Kidney epithelial cell (primary cell): ENCODE measurements at places on chromosomes 13 and 19.

- no peak for DNase-seq
Measured at GRCh38 chr13:99305158-99305557, 2.0 kb downstream of the GPR183 start.

DNA sequence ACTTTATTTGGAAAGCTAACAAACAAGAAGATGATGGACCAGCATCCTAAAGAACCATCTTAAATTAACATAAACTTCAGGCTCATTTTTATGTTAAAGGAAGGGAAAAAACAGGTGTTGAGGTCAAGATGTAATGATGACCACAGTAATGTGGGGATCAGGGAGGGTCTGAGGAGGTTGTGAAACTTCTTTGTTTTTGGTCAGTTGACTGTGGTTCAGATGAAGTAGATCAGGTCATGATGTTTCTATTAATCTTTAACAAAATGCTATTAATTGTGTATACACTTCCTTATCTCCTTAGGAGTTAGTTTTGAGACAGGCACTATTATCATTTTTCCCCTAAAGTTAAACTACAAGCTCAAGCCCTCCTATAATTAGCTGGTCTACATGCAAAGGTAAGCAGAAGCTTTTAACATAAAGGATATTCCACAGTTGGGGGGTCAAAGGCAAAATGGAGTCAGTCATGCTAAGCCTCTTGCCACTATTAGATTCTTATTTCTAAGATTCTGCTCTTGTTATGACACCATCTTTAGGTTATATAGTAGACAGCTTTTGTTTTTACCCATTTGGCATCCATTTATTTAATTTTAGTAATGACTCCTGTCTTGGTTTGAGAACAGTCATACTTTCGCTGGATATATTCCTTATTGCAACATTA is 800.1 kb upstream of the PCDH9 start:
- no peak for DNase-seq

GRCh38 chr19:18760440-18761383 is 30.4 kb downstream of the COMP start:
- DNase-seq, result no peak

DNA sequence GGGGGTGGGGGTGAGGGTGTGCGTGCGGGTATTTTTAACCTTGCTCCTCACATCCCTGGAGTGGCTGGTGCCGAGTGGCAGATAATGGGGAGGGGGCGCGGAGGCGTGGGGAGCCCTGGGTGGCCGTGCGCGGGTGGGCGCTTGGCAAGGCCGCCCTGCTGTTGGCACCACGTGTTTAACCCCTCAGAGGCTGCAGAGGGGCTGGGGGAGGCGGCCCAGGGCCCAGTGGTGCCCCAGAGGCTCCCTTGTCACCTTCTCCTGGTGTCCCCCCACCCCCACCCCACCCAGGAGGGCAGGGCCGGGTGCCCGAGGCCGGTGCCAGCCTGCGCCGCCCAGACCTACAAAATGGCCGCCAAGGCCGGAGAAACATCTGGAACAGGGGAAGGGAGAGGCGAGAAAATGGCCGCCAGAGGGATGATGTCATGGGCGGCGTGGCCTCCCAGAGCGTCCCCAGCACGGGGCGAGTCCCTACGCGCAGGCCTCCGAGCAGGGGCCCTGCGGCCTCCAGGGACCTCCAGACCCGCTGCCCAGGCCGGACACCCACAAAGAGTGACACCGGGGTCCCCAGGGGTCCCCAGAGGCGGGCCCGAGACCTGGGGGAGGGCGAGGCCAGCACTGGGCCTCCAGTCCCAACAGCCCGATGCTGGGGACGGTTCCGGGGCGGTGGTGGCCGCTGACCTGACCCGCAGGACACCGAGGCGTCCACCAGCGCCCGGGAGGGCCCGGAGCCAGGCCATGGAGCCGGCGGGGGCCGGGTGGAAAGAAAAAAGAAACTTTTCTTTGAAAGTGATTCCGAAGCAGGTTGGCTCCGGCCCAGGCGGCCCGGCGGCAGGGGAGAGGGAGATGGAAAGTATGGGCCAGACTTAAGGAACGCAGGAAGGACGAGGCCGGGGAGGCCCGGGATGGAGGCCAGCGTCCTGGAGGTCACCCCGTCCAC is 38.2 kb downstream of the NFIC start:
- DNase-seq, result no peak

GRCh38 chr13:50609011-50609410 is 234.5 kb downstream of the DLEU7 start:
- no peak for DNase-seq

- DNase-seq, result no peak
Measured at GRCh38 chr13:42048342-42048683, at the start of gene DGKH. TSS of gene DGKH (plus strand) at chr13:42048648. CDS start at chr13:42048774, 126 bp downstream.

- no peak for DNase-seq
Measured at GRCh38 chr13:27257648-27258253, 6.4 kb downstream of the RPL21 start.

DNA sequence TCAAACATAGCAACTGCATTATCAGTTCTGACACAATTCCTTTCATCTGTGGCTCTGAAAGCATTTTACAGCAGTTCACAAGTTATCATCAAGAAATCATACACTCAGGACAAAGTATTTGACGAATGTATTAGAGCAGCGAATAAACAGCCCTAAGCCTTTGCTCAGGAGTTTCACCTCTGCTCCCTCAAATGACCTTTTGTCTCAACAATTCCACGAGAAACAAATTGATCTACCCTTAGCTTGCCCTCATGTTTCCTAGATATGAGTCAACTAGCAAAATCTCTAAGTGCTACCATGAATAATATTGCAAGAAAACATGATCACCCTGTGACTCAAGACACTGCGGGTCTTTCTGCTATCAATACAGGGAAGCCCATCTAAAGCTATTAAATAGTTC is 396.1 kb downstream of the EFNB2 start:
- no peak for DNase-seq

- no peak for DNase-seq
Measured at GRCh38 chr13:74017301-74018061, 116.7 kb downstream of the KLF12 start.

DNA sequence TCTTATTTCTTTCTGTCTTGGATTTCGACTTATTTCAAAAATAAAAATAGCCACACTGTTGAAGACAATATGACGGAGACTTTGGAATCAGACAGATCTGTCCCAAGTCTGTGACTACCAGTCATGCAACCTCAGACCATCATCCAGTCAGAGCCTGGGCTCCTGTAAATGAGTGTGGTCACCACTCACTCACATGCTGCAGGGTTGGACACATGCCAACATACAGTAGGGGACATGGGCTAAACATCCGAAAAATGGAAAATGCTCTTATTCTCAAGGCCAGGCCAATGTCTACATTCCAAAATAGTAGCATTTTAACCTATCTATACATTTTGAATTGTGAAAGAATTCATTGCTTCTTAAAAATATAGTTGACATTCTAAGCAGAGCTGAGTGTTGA is 75.5 kb upstream of the EDNRB start:
- DNase-seq, result no peak

GRCh38 chr13:74174810-74175209 is 40.6 kb upstream of the KLF12 start:
- no peak for DNase-seq

- DNase-seq, result no peak
Measured at GRCh38 chr19:43956827-43957226, 5.8 kb downstream of the ZNF221 start.

DNA sequence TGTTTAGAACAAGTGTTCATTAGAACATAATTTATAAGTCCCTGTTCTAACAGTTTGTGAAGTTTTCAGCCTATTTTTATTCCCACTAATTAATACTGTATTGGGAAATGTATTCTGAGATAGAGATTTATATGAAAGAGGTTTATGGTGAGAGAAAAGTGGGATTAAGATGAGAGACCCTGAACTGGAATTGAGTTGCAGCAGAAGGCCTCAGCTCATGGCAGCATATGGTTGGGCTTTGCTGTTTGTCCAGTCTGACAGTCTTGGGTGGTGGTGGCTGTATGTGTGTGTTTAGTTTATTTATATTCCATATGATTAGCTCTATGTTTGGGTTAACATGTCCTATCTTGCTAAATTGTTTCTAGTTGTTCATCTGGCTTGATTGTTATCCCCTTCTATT is 575.1 kb downstream of the SLITRK5 start:
- DNase-seq, result no peak

- no peak for DNase-seq
Measured at GRCh38 chr19:18718015-18718526, 34.6 kb downstream of the CRTC1 start.

DNA sequence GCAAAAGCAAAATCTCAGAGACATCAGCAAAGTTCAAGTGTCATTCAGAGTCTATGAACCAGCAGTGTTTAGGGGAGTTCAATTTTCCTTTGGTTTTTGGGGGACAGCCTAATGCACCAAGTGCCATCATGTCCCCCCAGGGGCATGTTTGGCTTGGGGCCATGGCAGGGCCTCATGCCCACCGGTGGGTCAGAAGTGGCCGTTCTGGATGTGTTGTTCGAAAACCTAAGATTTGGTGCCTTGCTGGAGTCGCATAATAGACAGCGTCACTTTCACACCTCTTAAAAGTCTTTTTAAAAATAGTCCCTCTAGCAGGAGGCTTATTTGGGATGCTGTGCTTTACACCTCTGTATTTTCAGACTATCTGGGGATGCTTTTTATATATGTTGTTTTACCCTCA is 250.1 kb downstream of the ZNF536 start:
- DNase-seq, result no peak

DNA sequence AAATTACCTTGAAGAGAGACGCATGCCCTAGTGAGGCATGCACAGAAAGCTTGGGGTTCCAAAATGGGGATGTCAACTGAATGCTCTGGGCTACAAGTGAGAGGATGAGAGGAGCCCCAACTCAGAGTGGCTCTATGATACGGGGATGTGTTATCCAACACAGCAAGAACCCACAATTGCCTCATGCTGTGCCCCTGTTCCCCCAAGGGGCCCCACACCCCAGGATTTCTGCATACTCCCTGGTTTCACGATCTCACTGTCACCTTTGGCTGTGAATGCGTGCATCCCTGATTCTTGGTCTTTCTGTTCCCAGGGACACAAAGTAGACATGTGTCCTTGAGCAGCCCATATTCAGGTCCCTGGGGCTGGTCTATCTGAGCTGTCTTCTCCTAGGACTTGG is 29.3 kb downstream of the WDR88 start:
- DNase-seq, result no peak

GRCh38 chr13:112655913-112656312 is 33.9 kb upstream of the ATP11A start:
- DNase-seq, result no peak

GRCh38 chr19:52007451-52007805 is 583 bp downstream of the ZNF615 start:
- DNase-seq, result no peak

- no peak for DNase-seq
Measured at GRCh38 chr13:98675066-98675465, 77.4 kb downstream of the SLC15A1 start.

DNA sequence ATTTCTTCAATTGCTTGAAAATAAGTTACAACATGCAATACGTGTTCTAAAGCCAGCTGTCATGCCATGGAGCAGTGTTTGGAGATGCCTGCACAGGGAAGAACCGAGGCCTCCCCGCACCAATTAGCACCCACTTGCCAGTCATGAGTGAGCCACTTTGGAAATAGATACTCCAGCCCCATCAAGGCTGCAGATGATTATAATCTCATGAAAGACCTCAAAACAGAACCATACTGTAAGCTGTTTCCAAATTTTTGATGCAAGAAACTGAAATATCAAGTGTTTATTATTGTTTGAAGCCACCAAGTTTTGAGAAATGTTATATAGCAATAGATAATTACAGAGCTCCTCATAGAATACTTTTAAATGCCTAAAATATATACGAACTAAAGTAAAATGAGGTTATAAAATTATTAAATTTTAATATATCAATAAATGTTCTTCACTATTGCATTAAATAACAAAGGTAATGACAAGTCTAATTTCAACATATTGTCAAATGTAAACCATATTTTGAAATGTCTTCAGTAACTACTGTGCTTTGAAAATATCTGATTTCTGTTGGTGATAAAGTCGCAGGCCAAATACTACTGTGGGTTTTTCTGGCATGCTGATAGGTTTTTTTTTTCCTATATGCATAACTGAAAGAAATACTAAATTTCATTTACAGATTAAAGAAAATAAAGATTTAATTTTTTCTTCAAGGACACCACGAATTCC is 43.0 kb downstream of the DIAPH3 start:
- no peak for DNase-seq

- DNase-seq, result no peak
Measured at GRCh38 chr19:38433268-38433733, at the start of gene RYR1. TSS of gene RYR1 (plus strand) at chr19:38433691. CDS start at chr19:38433830, 139 bp downstream.

DNA sequence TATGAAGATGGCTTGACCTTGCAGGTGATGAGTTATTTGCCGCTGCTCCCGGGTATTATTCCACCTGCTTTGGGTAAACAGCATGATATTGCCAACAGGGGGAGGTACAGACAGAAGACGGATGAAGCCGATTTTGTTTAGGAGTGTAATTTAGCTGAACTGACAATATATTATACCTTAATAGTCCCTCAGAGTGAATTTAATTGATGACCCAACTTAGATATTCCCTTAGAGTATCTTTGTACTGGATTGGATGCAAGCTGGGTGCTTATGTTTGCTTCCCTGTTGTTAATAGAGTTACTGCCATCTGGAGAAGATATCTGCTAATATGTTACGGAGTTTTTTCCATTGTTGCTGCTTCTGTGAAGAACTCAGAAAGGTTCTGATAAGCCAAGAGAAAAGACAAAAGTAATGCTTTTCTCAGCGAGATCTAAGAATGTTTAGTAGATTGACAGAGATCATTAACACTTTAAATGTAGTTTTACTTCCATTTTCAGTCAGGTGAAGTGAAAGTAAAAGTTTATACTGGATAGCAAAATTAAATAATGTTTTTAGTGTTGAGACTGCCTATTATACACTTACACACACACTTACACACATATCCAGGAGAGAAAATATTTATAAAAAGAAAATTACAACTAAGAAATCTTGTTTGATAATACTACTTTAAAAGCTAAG is 2220.8 kb upstream of the PCDH20 start:
- DNase-seq, result no peak

GRCh38 chr19:13086341-13086740 is 16.3 kb downstream of the LYL1 start:
- no peak for DNase-seq

- no peak for DNase-seq
Measured at GRCh38 chr19:32181216-32181920, 164.0 kb upstream of the ZNF507 start.

- DNase-seq, result no peak
Measured at GRCh38 chr19:3403489-3404323, 37.3 kb downstream of the NFIC start.

GRCh38 chr19:55493645-55494171 is 5.5 kb downstream of the SSC5D start:
- no peak for DNase-seq

DNA sequence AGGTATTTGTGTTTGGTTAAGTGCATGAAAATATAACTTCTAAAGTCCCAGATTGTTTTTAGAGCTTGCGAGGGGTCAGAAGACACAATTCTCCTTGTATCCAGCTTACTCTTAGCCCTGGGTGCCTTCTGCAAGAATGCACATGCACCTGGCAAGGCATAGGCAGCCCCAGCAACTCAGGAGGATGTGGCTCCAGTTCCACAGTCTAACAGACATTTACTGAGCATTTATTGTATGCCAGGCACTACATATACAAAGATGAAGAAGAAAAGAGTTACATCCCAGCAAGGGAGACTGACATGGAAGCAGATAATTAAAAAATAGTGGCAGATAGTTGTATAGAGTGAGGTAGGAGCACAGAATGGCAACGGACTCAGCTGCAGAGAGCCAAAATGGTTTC is 101.1 kb upstream of the FRY start:
- no peak for DNase-seq
